Dermis blood vessel endothelial cell (primary cell): ENCODE measurements at places on chromosomes 16 and 17.

- DNase-seq = no peak
These were observed 58.2 kb downstream of the MYH11 start for GRCh38 chr16:15798671-15799070.

DNA sequence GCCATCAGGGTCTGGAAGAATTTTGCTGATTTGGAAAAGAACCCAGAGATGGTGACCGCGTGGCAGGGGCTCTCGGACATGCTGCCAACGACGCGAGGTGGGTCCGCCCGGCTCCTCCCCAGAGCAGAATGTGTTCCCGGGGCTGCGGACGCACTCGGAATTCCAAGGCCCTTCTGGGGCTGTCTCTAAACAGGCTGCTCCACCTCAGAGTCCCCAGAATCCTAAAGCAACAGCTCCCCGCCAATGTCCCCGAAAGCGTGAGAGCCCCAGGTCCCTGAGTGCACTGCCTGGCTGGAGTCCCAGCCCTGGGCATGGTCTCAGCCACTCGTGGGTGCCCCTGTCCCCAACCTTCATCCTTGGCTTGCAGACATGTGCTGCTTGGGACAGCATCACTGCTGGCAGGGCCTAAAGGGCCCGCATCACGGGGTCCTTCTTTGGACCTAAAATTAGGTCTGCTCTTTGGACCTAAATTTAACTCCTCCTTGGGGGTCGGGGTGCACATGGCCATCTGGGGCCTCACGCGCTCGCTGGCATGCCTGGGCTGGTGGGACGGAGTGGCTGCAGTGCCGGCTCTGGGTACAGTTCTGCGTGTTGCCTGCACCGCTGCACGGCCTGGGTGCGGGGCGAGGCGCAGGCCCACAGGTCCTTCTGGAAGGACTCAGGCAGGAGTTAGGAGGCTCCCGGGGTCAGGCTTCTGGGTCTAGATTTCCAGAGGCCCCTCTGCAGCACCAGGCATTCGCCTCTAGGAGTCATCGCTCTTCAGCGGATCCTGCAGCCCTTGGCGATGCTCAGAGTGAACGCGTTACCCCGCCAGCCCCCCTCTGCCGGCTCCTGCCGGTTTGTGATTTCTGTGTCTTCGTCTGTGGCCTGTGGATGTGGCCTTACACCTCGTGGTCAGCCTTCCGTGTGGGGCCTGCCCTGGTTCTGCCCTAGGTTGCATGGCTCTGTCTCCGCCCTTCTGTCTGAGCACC, 41.9 kb upstream of the CHMP6 start:
- DNase-seq = no peak

DNA sequence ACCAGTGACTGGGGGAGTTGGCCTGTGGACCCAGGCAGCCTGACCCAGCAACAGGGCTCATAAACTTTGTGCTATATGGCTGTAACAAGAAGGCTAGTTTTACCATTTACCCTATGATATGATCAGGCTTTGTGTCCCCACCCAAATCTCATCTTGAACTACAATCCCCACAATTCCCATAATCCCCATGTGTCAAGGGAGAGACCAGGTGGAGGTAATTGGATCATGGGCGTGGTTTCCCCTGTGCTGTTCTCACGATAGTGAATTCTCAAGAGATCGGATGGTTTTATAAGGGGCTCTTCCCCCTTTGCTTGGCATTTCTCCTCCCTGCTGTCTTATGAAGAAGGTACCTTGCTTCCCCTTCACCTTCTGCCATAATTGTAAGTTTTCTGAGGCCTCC, 111.2 kb upstream of the NLRP1 start:
- no peak for DNase-seq

DNA sequence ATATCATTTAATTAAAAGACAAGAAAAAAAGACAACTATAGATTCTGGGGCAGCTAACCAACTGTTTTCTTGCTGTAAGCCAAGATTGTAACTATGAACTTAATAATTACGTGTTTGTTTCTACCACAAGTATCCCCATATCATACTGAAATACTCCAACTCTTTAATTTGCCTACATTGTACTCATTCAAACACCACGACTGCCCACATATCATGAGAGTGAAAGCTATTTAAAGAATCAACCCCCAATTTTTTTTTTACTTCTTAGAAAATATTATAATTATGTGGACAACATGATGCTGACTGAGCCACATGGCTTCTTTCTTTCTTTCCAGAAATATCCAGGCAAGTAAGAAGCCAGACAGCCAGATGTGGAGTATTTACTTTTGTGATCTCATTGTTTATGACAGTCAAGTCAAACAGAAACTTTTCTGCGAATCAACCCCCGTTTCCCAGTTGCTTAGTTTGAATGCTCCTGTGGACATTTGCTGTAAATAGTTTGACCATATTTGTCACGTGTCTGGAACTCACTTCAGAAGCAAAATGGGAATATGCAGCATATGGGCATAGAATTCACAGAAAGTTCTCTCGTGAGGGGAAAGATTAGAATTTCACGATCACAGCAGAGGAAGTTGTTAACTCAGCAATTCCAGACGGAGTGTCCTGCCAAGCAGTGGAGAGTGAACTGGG, 126.8 kb upstream of the PSMD7 start:
- no peak for DNase-seq

GRCh38 chr16:4264546-4264945, 8.3 kb downstream of the TFAP4 start:
- no peak for DNase-seq

- DNase-seq = no peak
These were observed 60.5 kb downstream of the TK2 start for GRCh38 chr16:66489385-66489784.

DNA sequence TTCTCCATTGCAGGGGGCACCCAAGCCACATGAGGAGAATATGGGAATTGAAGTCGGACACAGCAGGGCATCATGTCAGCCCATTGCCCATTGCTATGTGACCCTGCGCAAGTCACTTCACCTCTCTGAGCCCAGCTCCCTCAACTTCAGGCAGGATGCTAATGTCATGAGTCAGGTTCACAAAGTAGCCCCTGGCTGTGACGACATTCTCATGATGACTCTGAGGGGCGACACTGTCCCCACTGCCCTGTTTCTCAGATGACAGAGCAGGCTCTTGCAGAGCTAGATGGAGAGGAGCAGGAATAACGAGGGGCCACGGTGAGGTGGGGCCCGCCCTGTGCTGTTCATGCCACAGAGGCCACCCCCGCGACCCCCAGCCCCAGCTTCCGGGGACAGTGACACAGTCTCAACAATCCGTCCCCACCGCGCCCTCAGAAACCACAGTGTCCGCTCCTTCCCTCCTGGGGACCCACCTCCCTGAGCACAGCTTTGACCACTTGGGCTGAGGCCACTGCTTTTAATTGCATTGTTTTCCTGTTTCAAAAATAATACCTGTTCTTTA, 13.2 kb upstream of the ZNF469 start:
- no peak for DNase-seq

DNA sequence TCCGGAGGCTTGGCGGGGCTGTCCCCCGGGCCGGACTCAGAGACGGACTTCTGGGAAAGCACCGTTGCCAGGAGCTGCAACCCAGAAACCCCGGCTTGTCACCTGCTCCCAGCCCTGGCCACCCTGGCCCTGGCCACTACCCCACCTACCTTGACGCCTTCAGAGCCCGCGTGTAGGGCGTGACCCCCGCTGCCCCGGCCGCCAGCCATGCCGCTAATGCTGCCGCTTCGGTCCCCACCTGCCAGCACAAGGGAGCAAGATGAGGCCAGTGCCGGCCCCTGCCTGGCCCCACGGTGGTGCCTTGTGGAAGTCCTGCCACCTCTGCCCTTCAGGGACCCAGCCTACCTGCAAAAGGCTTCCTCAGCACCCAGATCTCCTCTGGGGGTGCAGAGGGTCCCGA, 11.4 kb downstream of the CASKIN1 start:
- DNase-seq = no peak

DNA sequence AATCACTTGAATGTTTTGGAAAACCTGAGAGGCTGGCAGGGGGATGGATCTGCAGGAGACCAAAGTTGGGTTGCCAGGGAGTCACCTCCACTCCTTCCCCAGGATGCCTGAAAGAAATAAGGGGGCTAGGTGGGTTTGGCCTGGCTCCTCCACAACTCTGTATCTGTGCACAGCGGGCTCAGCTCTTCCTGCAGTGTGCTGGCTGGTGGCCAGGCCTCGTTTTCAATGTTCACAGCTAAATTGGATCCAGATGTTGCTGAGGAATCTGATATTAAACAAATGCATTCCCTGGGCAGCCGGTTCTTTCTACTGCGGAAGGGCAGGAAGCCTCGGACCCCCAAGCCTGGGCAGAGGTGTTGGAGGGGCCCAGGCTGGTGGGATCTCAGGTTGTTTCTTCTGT, 106.2 kb downstream of the N4BP1 start:
- no peak for DNase-seq

- DNase-seq = peak; percentile 86
These were observed 210.3 kb downstream of the SNX29 start for GRCh38 chr16:12186774-12187335.

- DNase-seq = no peak
These were observed 2.0 kb upstream of the RAP1GAP2 start for GRCh38 chr17:2794111-2794803.
